ENCODE measurements at places on chromosomes 13 and 19.

DNA sequence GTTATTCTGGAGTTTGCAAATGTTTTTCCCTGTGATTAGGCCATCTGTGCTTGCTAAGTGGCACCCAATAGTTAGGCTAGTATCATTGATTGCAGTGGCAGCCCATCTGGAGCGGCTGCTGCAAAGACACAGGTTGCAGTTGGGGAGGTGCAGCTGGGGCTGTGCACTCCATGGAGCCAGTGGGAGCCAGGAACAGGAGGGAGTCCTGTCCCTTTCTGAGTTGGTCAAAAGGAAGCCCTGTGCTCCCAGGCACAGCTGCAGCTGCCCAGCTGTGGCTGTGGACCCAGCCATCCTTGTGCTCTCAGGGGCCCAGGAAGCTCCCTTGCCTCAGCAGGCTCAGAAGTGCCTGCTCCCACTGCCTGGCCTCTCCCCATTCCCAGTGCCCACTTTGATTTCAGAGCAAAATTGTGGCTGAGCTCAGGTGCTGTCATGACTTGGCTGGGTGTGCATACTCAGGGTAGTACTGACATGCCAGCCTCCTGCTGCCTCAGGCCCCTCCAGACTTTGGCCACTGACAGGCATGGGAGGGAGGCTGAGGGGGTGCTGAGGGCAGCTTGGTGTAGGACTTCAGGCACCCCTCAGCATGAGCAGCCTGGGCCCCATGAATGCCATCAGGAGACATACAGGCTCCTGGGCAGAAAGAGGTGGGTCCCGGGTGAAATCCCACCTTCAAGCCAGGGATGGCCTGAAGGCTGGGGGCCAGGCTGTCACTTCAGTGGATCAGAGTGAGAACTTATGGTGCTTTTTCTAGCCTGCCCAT lies 270.6 kb downstream of the PCDH20 start:
- DNase-seq, result no peak

DNA sequence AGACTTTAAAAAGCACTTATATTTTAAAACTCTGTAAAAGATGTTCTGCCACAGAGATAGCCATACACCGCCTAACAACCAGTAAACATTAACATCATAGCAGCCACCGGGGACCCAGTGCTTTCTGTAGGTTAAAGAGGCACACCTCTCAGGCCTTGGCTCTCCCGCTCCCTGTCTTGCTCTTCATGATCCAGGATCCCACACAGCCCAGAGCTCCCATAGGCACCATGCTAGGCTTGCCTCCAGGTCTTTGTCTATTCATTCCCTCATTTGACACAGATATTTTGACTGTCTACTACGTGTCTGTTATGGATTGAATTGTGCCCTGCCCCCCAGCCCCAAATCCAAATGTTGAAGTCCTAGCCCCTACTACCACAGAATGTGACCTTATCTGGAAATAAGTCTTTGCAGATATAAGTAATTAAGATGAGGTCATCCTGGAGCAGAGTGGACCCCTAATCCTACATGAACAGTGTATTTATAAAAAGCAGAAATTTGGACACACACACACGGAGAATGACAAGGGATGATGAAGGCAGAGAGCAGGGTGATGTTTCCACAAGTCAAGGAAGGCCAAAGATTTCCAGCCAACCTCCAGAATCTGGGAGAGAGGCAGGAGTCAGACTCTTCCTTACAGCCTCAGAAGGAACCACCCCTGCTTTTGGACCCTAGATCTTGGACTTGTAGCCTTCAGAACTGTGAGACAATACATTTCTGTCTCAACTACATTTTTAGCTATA lies 272.6 kb downstream of the DNAJC15 start:
- DNase-seq, result no peak

GRCh38 chr13:19075418-19075817 lies 106.2 kb downstream of the TUBA3C start:
- DNase-seq, result no peak

GRCh38 chr13:50334944-50335343 lies 319.7 kb downstream of the KCNRG start:
- no peak for DNase-seq

- DNase-seq, result no peak
Observed at GRCh38 chr13:99959540-99960230, 11.9 kb downstream of the ZIC5 start.

DNA sequence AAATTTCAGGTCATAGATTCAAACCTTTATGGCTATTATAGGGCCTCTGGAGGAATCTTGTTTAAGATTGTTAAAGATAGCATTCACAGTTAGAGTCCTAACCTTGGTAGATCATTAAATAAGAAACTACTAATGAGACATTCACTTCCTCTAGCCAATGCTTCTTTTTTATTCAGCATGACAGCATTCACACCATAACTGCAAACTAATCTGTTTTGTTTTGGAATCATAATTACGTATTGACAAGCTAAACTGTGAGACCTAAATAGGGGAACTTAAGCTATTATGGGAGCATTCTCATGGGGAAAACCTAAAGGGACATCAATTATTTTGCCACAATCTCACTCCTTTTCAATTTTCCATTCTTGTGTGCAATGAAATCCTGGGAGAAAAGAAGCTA lies 653.8 kb downstream of the PCDH9 start:
- no peak for DNase-seq

GRCh38 chr19:41999071-41999877 lies 5.2 kb upstream of the ATP1A3 start:
- no peak for DNase-seq

- DNase-seq, result peak; percentile 63
Observed at GRCh38 chr19:4206818-4207484, 22.4 kb upstream of the EBI3 start.

DNA sequence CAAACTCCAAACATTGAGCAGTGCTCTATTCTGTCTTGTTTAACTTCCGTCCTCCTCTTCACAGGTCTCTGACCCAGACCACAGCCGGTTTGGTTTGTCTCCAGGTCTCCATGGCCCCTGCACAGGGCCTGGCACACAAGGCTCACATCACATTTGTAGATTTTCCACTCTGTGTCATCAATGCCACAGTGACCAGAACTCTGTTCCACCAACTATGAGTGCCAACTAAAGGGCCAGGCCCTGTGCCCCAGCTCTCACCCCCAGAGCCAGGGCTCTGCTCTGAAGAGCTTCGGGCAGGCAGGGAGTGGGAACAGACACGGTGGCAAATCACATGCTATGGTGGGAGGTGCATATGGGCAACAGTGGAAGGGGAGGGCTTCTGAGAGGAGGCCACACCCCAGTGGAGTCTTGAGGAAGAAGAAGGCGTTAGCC lies 16.0 kb downstream of the SMG9 start:
- no peak for DNase-seq

DNA sequence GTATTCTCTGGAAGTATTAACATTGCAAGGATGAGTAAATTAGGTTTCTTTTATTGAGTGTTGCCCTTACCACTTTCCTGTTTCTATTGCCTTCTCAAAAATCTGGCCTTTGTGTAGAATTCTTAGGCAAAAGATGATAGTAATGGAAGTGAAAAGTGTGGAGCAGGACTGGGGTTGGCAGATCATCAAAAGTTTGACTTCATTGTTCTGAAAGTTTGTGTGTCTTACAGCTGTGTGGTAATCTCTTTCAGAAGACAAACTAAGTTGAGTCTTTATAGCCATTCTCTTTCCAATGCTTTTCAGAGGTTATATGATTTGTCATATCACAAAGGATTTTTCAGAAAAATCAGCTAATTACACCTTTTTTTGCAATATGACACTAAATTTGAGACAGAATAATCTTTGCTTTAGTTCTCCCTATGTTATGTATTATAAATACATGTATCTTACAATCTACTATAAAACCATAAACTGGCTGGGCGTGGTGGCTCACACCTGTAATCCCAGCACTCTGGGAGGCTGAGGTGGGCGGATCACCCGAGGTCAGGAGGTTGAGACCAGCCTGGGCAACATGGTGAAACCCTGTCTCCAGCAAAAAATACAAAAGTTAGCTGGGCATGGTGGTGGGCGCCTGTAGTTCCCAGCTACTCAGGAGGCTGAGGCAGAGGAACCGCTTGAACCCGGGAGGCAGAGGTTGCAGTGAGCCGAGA lies 8.7 kb upstream of the KCNRG start:
- DNase-seq, result peak; percentile 11
